CD4-positive, alpha-beta T cell treated with Interleukin-6 for 4 hours (primary cell): ENCODE measurements at places on chromosomes 6 and 20.

GRCh38 chr6:127550403-127550802, 26.6 kb upstream of the C6orf58 start:
- no peak for DNase-seq

- no peak for DNase-seq
Observed at GRCh38 chr6:146870760-146871159, 272.0 kb downstream of the ADGB start.

GRCh38 chr20:46705378-46705729, 4.1 kb upstream of the SLC2A10 start:
- no peak for DNase-seq

GRCh38 chr20:24781418-24781980, 167.6 kb upstream of the CST7 start:
- no peak for DNase-seq

DNA sequence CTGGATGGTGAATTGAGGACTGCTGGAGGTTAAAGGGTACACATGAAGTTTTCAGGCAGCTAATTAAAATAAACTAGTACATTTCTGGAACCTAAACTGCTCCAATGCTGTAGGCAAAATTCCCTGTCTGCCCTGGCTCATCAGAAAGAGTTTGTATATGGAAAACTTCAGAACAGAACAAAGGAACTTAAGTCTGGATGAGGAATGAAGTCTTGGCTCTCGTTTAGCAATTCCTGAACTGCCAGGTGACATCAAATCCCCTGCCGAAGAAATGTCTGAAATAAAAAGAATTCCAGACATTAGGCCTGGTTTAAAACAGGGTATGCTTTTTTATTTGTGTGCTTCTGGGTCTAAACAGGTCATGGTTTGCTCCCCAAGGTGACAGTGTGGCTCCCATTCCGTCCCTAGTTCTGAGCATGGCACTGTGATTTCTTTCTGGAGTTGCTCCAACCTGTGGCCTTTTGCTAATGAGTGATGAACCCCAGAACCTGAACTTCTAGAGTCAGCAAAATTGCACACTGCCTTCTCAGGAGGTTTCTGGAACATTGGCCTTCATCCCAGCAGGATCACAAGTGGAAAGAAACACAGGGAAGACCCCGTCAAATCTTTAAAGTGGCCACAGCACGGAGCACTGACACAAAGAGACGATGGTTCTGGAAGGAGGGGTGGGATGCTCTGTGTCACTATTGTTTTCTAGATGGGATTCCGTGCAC, 129.4 kb upstream of the NAA20 start:
- no peak for DNase-seq

DNA sequence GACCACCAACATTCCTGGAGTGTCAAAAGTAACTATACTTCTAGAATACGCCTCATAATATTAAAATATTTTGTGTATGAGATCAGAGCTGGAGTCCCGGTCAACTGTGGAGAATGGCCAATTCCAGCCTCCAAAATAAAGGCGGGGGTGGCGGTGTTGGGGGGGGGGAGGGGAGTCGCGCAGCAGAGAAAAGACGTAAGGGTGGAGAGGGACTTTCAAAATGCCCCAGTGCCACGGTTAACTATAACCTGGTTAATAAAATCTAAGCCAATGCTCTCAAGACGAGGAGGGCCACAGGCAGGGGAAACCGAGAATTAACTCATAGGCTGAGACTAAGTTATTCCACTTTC, 1.3 kb downstream of the NUP153 start:
- no peak for DNase-seq

DNA sequence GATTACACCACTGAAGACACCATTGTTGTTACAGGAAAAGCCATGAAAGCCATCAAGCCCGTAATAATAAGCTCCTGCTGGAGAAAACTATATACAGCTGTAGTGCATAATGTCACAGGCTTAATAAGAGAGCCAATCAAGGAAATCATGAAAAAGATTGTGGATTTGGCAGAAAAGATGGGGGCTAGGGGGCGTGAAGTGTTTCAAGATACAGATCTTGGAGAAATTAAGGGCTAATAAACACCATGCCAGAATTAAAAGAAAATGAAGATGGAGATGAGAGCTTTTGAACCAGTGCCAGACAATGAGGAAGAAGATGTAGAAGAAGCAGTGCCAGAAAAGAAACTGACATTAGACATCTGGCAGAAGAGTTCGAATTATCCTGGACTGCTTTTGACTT, 43.2 kb upstream of the DTNBP1 start:
- no peak for DNase-seq

DNA sequence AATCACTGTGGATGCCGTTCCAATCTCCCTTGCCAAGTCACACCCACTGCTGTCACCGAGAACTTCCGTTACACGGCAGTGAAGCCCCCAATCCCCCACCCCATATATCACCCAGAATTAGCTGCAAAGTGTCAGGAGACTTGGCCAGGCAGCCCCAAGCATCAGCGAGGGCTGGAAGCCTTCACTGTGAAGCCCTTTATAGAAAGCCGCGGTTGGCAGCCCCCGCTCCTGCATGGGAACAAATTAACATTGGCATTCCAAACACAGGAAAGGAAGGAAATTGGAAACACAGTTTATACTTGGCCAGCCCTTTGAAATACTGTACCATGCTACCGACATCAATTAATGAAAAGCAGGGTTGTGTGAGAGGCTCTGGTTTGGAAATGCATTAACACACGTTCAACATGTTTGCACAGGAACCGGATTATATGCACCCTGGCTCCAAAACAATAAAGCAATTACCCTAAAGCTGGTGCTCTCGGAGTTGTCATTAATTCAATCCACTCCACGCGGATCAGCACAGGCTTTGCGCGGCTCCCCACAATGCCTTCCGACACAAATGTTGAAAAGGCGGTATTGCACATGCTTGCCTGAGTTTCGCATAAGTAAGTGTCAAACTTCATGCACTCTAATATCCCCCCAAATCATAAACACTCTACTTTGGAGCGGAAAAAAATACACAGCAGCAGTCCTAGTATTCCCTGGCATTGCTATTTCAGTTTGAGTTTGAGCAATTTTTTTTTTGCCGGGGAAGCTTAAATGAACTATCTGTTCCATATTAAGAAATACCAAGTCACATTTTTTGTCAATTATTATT, 7.1 kb downstream of the BMP7 start:
- no peak for DNase-seq

- DNase-seq, result no peak
Observed at GRCh38 chr6:49410564-49410963, 52.5 kb downstream of the MMUT start.

DNA sequence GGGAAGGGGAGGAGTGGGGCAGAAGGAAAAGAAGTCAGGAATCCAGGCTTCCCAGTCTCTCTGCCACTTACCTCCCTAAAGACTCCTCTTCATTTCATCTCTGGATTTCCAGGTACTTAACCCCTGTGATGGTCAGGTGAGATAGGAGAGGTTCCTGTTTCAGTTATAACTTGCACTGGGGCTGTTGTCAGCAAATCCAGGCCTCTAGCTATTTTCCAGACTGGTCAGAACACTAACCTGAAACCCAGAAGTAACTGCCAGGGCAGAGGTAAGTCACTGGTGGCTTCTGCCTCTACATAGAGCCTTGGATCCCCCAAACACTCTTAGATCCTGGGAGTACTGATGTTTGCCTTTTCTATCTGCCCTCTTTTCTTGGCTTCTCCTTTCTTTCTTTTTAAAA, 233.5 kb upstream of the TAB2 start:
- no peak for DNase-seq

- no peak for DNase-seq
Observed at GRCh38 chr6:29564875-29565274, 5.3 kb upstream of the UBD start.

DNA sequence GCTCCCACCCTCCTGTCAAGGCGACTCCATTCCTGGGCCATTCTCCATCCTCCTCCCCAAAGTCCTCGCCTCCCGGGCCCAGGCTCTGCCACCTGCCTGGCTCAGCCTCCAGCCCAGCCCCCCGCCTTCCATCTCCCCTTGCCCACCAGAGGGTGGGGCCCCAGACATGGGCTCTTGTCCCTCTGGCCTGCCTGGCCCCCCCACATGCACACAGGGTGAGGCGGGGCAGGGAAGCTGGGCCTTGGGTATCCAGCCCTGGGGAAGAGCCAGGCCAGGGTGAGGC, 95.2 kb downstream of the YTHDF1 start:
- no peak for DNase-seq

GRCh38 chr6:72699159-72699558, 77.3 kb downstream of the KCNQ5 start:
- DNase-seq, result no peak

DNA sequence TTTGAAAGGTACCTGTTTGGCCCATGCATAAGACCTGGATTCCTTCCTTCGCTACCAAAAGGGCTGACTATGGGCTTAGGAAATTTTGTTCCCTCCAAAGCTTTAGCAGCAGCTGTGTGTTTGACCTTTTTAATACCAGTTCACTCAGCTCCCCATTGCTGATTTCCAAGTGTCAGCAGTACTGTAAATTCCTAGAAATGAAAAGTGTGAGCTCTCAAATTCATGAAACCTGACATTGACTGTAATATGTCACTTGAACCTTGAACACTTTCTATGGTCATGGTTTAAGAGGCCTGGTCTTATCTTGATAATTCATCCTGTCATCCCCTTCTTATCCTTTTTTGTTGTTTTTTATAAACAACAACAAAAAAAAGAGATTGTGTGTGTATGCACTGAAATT, 31.7 kb downstream of the STAU1 start:
- no peak for DNase-seq

DNA sequence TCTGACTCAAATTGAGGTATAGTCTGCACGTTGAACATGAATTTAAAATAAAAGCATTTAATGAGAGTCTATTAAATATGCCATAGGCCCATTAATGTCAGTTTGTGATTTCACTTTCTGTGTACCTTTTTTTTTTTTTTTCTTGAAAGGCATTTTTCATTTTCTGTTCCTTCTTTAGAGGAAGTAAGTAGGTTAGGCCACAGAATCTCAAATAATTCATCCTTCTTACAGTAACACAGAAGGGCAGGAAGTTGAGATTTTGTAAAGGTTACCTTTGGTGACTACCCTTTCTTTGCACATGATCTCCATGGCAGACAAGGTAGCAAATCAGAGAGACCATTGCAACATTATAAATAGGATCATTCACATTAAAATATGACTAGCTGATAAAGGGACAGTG, 9.6 kb downstream of the L3MBTL3 start:
- no peak for DNase-seq
